ENCODE measurements at places on chromosomes 2 and 18. TPM values are rescaled to one million over a fixed set of nuclear protein-coding genes. Genes with fewer than 3 reads are reported as not detected.

ELMOD3 gene
- total RNA-seq = 23.2 TPM

CFC1 gene
- total RNA-seq = not detected

DNA sequence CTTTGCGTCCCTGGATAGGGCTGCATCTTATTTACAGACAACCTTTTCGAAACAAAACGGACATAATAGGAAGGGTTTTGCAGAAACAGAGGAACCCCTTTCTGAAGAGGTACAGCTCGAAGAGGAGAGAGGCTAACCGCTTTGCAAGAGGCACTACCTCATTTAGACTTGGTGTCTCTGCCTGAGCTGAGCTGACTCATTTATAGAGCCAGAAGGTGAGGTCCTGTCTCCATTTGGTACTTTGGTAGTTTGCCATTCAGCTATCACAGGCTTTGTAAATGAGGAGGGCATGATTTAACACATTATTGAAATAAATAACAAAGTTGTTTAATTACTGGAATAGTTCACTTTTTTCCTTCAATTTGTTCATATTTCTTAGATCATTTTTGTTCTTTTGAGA lies 2.2 kb upstream of the NXPH2 start:
- no peak for DNase-seq

GRCh38 chr18:40524881-40525280 lies 1430.2 kb upstream of the PIK3C3 start:
- no peak for DNase-seq

INPP5D gene
- total RNA-seq = 184 TPM

DNA sequence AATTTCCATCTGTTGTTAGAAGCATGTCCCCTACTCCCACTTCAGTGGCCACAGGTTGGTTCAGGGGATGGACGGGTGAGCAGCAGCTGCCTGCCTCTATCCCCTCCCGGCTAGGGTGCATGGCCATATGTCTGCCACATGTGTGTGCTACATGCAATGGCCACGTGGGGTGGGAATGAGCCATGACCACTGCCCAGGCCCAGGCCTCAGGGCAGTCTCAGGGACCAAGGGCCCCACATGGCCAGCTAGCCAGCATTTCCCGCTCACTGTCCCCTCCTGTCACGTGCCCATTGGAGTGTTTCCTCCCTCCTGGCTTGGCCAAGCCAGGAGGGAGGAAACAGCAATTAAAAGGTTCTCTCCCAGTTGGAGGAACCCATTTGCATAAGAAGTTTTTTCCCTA lies 117.1 kb downstream of the KCNS3 start:
- DNase-seq = no peak

GRCh38 chr18:44922968-44923367 lies 242.3 kb downstream of the SETBP1 start:
- no peak for DNase-seq

DNA sequence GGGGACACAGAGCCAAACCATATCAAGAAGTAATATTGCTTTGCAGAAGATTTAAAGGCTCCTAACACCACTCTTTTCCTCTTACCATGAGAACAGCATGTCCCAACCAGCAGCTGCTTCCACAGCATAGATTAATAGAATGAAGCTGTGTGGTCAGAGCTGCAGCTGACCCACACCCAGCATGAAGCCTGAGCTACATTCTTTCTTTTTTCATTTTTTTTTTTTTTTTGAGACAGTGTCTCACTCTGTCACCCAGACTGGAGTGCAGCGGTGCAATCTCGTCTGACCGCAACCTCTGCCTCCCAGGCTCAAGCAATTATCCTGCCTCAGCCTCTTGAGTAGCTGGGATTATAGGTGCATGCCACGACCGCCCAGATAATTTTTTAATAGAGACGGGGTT lies 289.8 kb downstream of the RAD51AP2 start:
- DNase-seq = no peak

ATP6V1C2 gene
- not detected for total RNA-seq

GRCh38 chr2:85245891-85246290 lies 81.9 kb downstream of the TGOLN2 start:
- DNase-seq = no peak

ADAM23 gene
- total RNA-seq = 16.4 TPM

IL36RN gene
- total RNA-seq = not detected

GRCh38 chr2:68238955-68239822 lies 13.1 kb downstream of the PPP3R1 start:
- no peak for DNase-seq

DNA sequence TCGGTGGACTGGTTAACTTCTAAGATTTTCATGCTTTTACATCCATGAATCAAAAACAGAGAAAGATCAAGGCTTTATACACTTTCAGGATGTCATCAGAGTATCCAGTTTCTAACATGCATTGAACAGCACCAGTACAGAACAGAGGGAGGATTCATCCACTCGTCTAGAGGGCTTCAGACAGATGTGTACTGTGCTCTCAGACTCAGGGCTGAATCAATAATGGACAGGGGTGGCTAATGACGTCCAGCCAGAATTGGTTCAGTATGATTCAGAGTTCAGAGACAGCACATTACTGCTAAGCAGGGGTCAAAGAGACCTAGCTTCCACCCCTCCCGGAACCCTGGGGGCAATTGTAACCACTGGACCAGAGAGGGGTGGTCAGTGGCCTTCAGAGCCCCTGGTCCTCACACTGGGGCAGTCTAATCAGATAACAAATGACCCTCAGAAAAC lies 37.3 kb downstream of the RNU4ATAC start:
- DNase-seq = no peak

ANKRD62 gene
- total RNA-seq = not detected

ALK gene
- not detected for total RNA-seq

- DNase-seq = no peak
Measured at GRCh38 chr2:34107811-34108210, 508.7 kb upstream of the FAM98A start.

- DNase-seq = no peak
Measured at GRCh38 chr2:231204146-231204545, 5.7 kb downstream of the ARMC9 start.

- DNase-seq = no peak
Measured at GRCh38 chr2:24825883-24826772, 32.9 kb downstream of the CENPO start.

DNA sequence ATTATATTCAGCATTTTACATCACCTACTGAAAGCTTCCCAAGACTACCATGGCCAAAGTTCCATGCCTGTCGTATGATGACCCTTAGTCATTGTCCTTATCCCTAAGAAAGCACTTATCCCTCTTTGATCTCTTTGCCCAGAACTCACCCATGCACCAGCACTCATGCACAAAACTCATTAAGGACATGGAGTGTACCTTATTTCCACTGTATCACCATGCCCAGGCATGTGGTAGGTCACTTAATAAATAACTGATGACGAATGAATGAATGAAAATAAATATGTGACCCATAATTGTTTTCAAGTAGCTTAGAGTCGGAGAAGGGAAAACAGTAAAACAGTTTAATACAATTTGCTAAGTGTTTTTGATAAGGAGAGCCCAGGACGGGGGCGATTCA lies 220.1 kb downstream of the IKZF2 start:
- no peak for DNase-seq

TTC27 gene
- 17.2 TPM for total RNA-seq

OTOF gene
- total RNA-seq = 0.50 TPM

DNA sequence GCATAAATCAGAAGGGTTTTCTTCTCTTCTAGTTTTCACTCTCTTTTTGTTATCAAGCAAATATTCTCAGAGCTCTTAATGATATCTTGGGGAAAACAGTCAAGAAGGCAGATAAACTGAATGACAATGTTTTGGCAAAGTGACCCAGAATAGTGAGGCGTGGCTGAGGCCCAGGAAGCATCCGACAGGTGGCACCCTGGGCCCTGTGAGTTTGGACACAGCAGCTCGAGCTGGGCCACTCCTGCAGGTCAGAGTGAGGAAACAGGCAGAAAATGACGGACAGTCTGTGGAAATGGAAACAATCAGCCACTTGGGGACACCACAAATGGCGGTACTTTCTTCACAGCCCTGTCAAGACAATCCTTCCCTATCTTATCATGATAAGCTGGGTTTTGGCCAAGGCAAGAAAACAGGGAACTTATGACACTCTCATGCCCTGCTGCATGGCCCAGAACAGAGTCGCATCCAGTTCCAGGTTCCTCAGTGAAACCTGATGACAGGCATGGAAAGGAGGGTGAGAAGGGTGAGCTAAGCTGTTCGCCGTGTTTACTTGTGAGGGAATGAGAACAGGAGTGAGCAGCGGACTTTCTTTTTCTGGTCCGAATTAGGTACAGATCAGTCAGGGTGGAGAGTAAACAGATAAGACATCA lies 32.1 kb downstream of the MRPL44 start:
- DNase-seq = no peak

GRCh38 chr2:234789556-234790325 lies 162.1 kb upstream of the SH3BP4 start:
- no peak for DNase-seq

DNA sequence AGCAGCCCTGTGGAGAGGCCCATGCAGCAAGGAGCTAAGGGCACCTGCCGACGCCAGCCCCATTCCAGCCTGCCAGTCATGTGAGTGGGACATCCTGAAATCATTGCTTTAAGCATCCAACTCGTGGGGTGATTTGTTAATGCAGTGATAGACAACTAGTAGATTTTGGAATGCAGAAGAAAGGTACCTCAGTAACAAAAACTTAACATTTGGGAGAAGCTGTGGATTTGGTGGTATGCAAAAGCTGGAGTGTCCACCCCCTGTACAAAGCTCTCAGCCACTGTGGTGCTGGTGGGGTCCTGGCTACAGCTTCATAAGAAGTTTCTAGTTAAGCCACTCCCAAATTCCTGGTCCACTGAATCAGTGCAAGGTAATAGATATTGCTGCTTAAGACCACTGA lies 37.2 kb upstream of the GNAL start:
- no peak for DNase-seq

GRCh38 chr2:145088756-145089155 lies 568.8 kb upstream of the ZEB2 start:
- no peak for DNase-seq

DNA sequence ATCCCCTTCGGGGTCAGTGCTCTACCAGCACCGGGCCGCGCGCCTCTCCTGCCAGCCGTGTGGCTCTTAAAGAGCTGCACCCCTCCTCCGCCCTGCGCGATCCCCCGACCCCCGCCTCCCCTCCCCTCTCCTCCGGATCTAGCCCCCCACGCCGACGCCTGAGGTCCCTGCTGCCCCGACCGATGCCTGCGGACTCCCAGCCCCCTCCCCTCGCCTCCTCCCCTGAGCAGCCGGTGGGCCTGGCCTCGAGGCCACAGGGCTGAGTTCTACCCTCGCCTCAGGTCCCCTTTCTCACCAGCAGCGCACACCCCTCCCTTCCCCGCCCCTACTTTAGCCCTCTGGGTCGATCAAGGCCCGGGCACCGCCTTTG lies 5.8 kb upstream of the SIX3 start:
- no peak for DNase-seq

ACMSD gene
- not detected for total RNA-seq

GKN1 gene
- total RNA-seq = not detected

CCT4 gene
- total RNA-seq = 96.6 TPM

DNA sequence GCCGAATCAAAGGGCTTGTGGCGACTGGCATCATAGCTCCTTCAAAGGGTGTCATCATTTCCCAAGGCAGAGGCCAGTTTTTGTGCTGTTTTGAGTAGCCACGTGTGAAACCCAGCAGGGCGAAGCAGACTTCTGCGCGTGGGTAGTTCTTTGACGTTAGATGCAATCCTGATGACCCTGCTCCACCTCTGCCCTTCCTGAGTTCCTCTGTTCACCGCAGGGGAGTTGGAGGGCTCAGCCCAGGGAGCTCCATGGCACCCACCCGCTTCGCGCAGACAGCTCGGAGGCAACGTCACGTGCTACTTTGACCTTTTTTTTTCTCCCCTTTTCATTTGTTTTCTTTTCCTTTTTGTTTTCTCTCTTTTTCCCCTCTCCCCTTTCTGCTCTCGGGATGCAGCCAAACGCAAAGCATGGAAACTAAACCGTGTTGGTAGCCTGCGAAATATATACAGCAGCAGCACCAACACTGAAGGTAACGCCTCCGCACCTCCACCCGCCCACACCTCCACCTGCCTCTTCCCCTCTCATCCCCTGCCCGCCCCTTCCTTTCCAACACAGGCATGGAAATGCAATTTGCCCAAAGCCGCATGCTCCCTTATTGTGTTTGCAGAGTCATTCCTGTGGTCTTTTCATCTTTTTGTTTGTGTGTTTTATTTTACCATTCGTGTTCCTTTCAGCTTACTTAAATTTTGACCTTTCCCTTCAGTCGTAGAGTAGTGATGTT lies 153.6 kb downstream of the GBX2 start:
- no peak for DNase-seq

- DNase-seq = no peak
Measured at GRCh38 chr2:71876542-71877451, 270.9 kb downstream of the CYP26B1 start.

Data from T-helper 17 cell (primary cell).